Prostate gland (tissue), 2 donors: ENCODE measurements at places on chromosomes 7 and 10. TPM values are rescaled to one million over a fixed set of nuclear protein-coding genes. Genes with fewer than 3 reads are reported as not detected.

The GDI2 gene
- total RNA-seq: 218 TPM

The NIPSNAP2 gene
- total RNA-seq: 83.3 TPM

The MET gene
- total RNA-seq: 17.0 TPM

The AKR1D1 gene
- not detected for total RNA-seq

The ICA1 gene
- 49.1 TPM for total RNA-seq

The SHOC2 gene
- total RNA-seq: 56.1 TPM

The COL1A2 gene
- 51.2 TPM for total RNA-seq

The MAPK8 gene
- total RNA-seq: 74.4 TPM

The NHLRC2 gene
- 49.4 TPM for total RNA-seq

The RAMP3 gene
- total RNA-seq: 43.5 TPM

The SP4 gene
- total RNA-seq: 14.1 TPM

The LRRD1 gene
- not detected for total RNA-seq

The GALNT17 gene
- total RNA-seq: 58.1 TPM

The COBL gene
- 36.5 TPM for total RNA-seq

The PLOD3 gene
- 52.5 TPM for total RNA-seq

The GIMAP6 gene
- 15.7 TPM for total RNA-seq

The GFRA1 gene
- 5.1 TPM for total RNA-seq

The TYW1B gene
- 8.4 TPM for total RNA-seq

The EEPD1 gene
- total RNA-seq: 21.9 TPM

The ZNF487 gene
- 12.5 TPM for total RNA-seq

The EPO gene
- total RNA-seq: not detected

The ACTL6B gene
- 2.4 TPM for total RNA-seq

The TBX20 gene
- total RNA-seq: 1.2 TPM

The CUBN gene
- 9.7 TPM for total RNA-seq

The PLEKHS1 gene
- 1.9 TPM for total RNA-seq

The XRCC2 gene
- 1.6 TPM for total RNA-seq

The NUDCD3 gene
- total RNA-seq: 55.9 TPM

The TRDMT1 gene
- 9.9 TPM for total RNA-seq

The GRID1 gene
- 10.0 TPM for total RNA-seq

The NAT16 gene
- total RNA-seq: not detected

The SPDYE2 gene
- not detected for total RNA-seq

The GIMAP7 gene
- total RNA-seq: 9.0 TPM

The CACNA2D1 gene
- total RNA-seq: 16.9 TPM

The TMEM72 gene
- 1.6 TPM for total RNA-seq

The VAX1 gene
- not detected for total RNA-seq

The IFIT5 gene
- total RNA-seq: 11.5 TPM

The AVL9 gene
- 21.9 TPM for total RNA-seq

The C7orf57 gene
- total RNA-seq: 0.34 TPM

The GPAM gene
- total RNA-seq: 14.9 TPM

The OR2A12 gene
- total RNA-seq: not detected

The GPR85 gene
- 0.50 TPM for total RNA-seq

The CCDC172 gene
- total RNA-seq: 47.1 TPM

The MMRN2 gene
- total RNA-seq: 24.6 TPM
